NCI-H82 (cell line): ENCODE measurements at places on chromosomes 4 and X.
A peak's percentile ranks its signal among the peaks of the same experiment; 100 is the strongest.

DNA sequence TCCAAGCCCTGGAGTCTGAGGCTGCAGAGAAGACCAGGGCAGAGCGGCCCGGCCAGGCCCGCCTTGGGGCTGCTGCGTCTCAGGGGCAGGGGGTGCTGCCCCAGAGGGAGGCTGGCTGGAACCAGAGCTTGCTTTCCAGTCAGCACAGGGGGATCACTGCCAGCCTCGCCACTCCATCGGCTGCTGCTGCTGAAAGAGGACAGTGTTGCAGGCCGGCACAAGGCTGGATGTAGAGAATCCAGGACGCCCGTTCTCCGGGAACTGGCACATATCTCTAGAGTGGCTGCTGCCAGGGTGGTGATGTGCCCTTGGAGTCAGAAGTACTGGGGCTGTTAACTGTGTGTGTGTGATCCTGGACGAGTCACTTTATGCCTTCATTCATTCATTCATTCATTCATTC lies 31.9 kb upstream of the SORCS2 start:
- DNase-seq, result no peak

DNA sequence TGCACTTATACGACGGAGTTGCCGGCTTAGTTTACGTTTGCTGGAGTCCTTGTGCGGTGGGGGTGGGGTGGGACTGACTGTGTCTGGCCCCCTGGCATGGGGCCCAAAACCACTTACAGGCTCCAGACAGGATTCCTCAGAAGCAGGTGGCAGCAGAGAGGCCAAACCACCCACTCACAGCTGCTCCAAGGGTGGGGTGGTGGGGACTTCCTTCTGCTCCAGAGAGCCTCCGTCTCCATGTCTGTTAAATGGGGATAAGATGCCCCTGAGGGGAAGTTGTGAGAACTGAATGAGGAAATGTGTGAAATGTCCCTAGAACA lies 36.7 kb downstream of the PSAPL1 start:
- peak; percentile 85 for DNase-seq

DNA sequence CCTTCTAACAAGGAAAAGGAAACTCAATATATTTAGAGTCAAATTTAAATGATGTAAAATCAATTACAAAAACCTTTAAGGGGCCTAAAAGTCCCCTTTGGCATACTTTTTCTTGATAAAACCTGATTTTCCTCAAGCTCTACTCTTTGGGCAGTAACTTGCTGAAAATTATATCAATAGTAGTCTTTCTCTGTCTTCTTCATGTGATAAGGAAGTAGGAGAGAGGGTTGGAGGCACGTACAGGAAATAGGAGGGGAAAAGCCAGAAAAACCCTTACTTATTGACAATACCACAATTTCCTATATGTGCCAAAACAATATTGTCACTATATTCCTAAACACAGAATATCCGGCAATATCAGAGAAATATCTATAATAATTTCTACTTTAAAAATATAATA lies 9.6 kb downstream of the RHOH start:
- no peak for DNase-seq

GRCh38 chr4:22593933-22594332 lies 78.1 kb upstream of the ADGRA3 start:
- no peak for DNase-seq

- peak; percentile 68 for DNase-seq
These were observed 33.4 kb upstream of the ENPP6 start for GRCh38 chr4:184250795-184251669.

DNA sequence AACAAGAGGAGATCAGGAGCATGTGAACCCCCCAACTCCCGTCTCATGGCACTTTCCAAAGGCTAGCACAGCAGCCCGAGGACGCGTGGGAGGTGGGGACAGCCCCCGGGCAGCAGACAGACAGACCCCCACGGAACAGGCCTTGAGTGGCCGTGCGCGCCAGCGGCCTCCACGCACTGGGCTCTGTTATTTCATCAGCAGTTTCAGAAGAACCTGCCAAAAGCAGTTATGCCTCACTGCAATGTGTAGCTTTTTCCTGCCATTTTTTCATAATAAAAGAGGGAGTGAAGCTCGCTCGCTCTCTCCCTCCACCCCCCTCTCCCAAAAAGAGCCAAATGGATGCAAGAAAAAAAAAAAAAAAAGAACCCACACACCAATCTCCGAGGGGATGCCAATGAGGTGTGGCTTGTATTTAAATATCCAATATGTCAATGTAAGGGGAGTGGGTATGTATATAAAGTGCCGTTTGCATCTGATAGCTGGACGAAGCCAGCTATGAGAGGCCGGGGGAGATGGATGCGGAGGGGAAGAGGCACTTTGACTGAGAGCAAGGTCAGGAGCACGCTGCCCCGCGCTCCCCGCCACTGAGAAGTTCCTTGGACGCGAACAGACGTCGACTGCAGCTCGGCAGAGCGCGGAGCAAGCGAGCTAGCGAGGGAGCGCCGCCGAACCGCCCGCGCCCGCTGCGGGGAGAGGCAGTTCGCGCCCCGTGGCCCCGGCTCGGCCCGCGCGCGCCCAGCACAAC lies at the start of gene FGF16:
Gene FGF16 (plus strand): TSS at position 482 of the 745 bp plus-strand sequence. CDS start 286 bp downstream, outside the sequence.
- no peak for DNase-seq

DNA sequence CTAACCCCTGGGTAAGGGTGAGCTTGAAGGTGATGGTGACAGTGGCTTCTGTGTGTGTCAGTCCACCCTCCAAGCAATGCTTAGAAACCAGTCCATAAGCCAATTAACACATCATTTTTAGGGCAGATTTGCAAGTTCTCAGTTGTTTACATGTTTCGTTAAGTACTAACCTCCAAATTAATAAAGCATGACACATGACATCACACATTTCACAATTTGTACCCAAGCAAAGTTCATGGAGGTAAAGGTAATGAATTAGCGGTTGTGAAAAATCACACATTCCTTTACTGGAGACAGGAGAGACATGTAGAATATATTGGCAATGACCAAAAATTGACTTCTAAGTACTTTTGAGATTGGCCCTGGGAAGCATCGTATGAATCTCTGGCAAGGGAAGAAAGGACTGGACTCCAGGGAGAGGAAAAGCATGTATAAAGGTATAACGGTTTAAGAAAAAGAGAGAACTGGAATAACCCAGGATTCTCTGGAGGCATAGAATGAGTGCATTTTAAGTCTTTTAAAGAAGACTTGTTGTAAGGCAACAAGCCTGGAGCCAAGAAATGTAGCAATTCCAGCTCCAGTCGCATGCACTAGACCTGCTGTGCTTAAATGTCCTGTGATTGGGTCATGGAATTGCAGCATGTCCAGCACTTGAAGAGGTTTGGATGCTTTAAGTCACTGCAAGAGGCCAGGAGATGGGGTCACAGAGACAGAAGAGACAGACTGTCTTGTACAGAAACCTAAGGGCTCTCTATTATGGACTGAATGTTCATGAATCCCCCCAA lies 34.1 kb downstream of the TRIM2 start:
- no peak for DNase-seq

- DNase-seq, result no peak
These were observed 367.4 kb downstream of the UNC5C start for GRCh38 chr4:95181243-95181995.

- no peak for DNase-seq
These were observed 47.0 kb upstream of the PTPN13 start for GRCh38 chr4:86547140-86547539.

DNA sequence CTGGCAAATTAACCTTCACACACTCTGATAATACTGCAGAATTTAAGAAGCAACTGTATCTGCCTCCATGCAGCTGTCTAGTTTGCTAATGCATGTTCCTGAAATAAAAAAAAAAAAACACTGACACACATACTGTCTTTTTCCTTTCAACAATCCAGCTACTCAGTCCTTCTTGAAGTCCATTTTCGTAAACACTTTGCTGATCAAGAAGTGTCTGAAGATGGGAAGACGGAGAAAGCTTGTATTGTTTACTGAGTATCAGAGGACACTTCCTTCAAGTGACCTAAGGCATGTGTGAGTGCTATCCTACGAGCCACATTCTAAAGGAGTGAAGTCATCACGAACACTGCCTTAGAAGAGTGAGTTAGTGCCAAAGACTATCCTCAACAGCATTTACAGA lies 82.6 kb downstream of the LUZP4 start:
- DNase-seq, result peak; percentile 54

DNA sequence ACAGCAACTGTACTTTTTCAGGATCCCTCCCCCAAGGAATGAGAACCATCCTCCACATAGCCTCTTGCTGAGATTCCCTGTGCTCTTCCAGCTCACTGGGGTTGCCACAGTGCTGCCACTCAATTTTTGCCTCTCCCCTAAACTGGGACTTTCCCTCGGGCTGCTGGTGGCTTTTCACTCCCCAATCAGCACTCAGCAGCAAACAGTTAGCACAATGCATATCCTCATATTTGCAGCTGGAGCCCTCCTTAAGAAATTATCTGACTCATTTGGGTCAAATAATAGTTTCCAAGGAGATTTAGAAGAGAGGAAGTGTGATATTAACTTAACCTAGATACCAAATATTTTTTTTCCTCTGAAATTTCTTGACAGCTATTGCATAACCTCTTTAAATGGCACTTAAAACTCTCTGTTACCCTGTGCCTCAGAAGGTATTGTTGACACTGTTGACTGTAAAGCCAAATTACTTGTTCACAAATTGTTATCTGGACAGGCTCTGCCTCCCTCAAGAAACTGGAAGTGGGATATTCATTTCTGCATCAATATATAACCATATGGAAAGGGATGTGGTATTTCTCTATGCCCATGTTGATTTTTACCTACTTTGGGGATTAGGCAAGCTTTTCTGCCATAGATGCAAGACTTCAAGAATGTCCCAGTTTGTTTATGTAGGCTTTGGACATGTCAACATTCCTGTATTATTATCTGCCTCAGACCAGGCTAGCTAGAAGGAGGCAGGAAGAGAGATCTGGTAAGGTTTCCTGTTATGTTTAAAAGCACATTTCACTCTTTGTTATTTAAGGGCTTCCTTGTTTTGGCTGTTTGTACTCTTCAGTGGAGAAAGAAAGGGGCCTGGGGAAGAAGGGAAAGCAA lies 58.0 kb downstream of the SEPTIN11 start:
- no peak for DNase-seq

- DNase-seq, result peak; percentile 21
These were observed 1.1 kb downstream of the PCDH19 start for GRCh38 chrX:100408713-100409609.

GRCh38 chr4:105471566-105472176 lies 2.2 kb downstream of the PPA2 start:
- peak; percentile 86 for DNase-seq

DNA sequence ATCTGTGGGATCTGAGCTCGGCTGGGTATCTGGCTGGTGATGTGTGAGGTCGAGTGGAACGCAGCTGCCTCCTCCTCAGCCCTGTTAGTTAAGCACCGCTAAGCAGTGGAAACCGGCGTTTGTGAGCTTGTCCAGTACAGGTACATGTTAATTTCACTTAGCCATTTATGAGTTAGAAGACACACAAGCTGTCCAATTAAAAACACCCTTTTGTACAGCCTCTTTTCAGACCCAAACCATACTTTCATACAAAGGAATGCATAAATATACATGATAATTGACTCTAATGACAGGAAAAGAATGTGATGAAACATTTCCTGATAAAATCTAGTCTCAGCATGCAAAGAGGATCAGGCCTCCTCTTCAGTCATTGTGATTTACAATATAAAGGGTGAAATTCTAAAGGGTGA lies 163.6 kb upstream of the FAT1 start:
- no peak for DNase-seq

DNA sequence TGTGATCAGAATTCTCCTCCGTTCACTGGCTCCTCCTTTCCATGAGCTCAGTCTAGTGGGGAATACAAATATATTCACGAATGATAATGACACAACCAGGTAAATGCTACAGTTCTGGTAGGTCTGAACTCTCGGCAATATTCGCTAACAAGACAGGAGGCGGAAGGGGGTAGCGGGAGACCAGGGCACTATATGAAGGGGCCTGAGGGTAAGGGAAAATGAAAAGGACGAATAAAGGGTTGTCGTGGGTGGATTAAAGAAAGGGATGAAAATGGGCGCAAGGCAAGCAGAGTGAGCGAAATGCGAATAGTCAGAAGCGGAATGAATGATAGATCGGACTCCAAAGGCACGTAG lies 743 bp downstream of the NKAP start:
- peak; percentile 51 for DNase-seq

DNA sequence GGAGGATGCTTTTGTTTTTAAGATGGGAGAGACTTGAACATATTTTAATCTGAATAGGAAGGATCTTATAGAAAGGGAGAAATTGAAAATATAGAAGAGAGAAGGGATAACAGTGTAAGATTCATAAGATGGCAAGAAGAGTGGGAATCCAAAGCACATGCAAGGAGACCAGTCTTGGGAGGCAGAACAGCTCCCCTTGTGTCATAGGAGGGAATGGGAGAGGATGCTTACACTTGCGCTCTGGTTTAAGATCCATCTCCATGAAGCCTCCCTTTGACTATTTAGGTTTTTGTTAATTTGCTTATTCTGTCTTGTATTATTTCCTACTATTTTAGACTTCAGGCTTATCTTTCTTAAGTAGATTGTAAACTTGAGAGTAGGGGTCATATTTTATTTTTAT lies 42.7 kb downstream of the KIF4A start:
- peak; percentile 45 for DNase-seq

DNA sequence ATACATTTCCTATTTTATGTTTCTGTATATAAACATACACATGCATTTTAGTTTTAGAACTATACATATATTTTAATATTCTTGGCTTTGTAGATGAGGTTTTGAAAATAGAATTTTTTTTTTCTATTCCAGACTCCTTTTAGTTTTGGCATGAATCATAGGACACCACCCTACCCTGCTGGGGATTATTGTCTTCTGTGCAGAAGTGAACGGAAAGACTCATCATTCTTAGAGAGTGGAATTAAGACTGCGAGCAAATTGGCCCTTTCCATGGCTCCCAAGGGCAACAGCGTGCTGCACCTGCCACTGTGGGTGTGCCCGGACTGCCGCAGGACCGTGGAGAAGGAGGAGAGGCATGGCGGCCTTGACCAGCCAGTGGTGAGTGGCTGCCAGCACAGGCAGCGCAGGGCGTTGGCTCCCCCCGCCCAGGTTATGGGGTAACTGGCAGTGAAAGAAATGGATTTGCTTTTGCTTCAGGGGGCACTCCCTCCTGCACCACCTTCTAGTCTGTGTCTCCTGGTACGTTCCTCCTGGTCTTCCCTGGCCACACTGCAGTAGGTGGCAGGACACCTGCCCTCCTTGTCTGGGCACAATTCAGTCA lies 59.6 kb downstream of the FAM193A start:
- DNase-seq, result no peak

DNA sequence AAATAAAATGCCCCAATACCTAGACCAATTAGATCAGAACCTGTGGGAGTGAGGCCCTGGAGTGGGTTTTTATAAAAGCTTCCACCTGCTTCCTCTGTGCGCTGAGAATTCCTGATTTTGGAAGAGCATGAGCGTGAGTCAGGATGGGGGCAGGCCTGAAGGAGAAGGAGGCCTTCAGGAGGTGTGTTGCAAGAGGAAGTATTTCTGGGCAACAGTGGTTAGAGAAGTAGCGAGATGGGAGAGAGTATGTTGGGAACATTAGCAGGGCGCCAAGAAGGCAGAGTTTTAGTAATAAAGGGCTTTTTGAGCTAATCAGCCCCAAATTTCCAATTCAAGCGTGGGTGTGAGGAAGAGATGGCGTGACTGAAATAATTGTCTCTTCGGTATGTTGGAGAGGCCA lies 349.8 kb downstream of the UNC5C start:
- no peak for DNase-seq
